ENCODE measurements at places on chromosomes 16 and 17.

DNA sequence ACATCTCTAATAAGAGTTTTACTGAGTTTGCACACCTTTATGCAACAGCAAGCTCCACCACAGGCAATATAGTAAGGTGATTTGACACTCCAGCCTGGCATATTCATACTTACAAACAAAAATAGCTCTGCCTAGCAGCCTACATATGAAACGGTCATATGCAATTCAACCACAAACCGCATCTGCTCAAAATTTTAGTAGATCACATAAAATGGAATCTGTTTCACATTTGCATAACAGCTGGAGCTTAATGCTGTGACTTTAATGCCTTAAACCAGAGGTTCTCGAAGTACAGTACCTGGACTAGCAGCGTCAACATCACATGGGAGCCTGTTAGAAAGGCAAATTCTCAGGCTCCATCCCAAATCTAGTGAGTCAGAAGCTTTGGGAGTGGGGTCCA, 578.4 kb downstream of the CDH11 start:
- DNase-seq: no peak

GRCh38 chr17:35708149-35708548, 23.3 kb upstream of the RASL10B start:
- DNase-seq: peak; percentile 55

DNA sequence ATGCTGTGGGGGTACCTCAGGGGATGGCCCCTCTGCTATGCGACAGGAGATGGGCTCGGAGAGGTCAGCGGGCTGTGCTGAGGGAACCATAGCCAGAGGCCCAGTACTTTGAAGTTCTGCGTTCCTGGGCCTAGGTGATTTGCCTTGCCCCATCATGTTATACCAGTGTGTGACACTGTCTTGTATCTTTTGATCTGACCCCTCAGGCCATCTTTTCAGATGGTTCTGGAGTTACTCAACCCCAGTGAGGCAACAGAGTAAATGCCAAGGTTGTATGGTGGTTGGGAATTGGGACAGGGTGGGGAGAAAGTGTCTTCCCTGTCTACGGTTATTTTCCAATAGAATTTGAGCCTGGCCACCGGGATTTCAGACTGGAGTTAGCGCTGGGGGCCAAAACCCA, 8.5 kb downstream of the MSI2 start:
- DNase-seq: no peak

- DNase-seq: no peak
Observed at GRCh38 chr17:65547253-65547670, 14.2 kb downstream of the AXIN2 start.

GRCh38 chr17:59786536-59787319, 79.3 kb downstream of the VMP1 start:
- DNase-seq: peak; percentile 98

- DNase-seq: no peak
Observed at GRCh38 chr17:4534928-4535666, 20.1 kb downstream of the MYBBP1A start.

GRCh38 chr17:17790637-17791464, 45.9 kb downstream of the SREBF1 start:
- no peak for DNase-seq

DNA sequence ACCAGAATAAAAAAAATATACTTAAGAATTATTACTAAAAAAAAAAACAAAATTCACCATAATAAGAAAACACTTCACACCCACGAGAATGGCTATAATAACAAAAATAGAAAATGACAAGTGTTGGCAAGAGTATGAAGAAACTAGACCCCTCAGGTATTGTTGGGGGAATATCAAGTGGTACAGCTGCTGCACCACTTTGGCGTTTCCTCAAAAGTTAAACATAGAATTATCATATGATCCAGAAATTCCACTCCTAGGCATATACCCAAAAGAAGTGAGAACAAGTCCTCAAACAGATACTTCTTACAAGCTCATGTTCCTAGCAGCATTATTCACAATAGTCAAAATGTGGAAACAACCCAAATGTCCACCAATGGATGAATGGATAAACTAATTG, 26.3 kb downstream of the AMFR start:
- DNase-seq: no peak

DNA sequence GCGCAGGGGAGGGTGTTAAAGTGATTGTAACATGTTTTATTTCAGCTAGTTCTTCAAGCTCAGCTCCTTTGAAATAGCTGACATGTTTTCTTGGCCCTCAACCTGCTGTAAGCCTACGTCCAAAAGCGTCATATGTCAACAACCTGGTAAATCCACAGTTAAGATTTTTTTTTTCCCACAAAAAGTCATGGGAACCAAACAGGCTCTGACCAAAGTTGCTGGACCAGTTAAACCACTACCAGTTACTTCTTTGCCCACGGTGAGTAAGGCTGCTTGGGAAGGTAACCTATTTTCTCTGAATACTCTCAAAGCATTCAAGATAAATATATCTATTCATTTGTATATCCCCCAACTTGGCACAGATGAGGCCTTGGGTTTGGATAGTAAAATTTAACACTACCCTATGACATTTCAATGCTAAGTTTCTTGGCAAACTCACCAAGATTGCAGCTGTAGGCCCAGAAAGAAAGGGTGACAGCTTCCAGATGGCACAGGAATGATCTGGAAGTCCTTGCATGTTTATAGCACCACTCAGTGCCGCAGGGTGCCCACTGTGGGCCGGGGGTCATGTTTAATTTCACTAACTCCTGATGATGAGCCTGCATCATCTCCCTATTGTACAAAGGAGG, 166.2 kb downstream of the XYLT1 start:
- DNase-seq: no peak

DNA sequence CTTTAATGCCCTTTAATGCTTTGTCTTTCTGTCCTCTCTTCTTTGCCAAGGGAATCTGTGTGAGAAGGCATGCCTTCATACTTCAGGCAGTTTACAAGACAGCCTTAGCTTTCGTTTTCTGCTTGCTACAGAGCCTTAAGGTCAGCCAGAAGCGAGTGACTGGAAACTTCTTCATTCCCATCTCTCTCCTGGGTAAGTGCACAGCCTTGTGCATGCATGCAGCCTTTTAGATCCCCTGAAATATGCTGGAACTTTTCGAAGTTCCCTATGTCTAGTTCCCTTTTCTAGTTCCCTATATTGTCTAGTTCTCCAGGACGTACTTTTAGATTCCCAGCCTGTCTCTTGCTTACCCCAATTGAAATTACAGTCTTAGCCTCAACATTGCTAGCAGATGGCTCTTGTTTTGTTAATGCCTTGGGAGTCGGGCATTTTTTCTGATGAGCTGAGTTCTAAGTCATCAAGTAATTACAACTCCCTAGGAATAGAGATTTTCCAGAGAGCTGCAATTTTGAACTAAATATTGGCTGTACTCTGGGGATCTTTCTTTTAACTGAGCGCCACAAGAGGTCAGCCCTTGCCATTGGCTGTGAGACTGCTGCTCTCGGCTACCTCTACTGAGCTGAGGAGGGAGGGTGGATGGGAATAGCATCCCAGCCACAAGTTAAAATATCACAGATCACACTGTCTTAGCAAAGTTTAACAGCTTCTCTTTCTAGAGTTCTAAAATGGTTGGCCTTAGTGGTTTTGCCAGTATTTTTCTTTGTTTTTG, 22.7 kb upstream of the PPM1D start:
- DNase-seq: peak; percentile 94

DNA sequence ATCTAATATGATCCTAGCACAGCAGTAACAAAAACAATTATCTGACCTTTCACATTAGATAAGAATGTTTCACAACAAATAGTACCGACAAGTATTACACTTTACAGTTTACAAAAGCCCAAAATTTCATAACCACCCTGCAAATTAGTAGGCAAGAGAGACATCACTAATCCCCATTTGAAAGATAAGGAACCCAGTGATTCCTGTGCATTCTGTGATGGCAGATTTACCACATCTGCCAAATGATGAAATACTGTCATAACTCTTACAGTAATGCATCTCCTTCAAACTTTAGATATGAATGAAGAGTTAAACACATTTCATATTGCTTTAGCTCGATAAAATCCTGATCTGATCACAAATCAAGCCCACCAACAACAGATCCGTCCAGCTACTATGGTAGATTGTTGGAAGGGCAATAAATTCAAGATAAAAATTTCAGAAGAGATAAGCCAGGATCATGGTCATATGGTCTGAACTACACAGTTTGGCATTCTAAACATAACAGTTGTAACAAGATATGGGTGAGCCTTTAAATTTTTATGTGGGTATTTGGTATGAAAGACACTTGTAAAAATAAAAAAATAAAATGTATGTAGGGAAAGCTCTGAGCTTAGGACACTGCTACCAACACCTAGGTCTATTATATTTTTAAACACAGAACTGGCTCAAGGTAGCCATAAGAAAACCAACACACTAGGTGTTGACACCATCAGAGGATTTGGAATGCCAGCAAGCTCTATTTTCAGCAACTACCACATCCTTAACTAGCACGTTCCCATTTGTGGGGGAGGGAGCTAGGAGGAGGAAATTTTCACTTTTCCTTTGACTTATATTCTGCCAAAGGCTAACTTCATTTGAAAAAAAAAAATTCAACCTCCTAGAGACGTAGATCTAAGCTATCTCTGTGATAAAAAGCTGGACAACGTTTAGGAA, 9.3 kb downstream of the YWHAE start:
- peak; percentile 33 for DNase-seq

DNA sequence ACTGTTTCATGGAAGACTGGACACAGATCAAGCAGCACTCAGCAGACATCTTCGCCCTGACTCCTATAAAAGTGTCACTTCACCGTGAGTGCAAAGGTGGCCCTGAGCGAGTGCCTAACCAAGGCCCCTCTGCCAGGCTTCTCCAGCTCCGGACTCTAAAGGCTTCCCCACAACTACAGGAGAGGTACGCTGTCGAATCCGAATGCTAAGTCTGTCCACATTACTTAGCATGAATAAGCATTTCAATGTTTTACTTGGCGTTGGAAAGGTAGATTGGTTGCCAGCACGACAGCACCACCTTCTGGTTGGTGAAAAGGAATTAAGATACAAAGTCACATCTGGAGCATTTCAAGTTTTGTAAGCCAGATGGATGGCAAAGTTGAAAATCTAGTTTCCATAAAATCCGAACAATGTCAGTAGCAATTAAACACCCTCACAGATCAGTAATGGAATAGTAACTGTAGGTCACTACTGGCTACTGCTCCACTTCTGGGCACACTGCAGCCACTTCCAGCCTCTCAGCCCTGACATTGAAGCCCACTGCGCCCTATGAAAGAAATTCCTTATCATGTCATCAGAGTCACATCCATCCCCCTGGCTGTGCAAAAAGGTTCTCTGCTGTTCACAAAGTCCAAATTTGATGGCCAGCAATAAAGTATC, 100.9 kb downstream of the PARN start:
- DNase-seq: peak; percentile 81

- DNase-seq: peak; percentile 67
Observed at GRCh38 chr16:79469999-79470398, 130.5 kb downstream of the MAF start.

GRCh38 chr17:50432125-50432762, 6.2 kb downstream of the ACSF2 start:
- DNase-seq: no peak

GRCh38 chr16:85328676-85329058, 216.4 kb upstream of the CIBAR2 start:
- no peak for DNase-seq

GRCh38 chr17:73188011-73188410, 4.8 kb upstream of the COG1 start:
- DNase-seq: no peak

DNA sequence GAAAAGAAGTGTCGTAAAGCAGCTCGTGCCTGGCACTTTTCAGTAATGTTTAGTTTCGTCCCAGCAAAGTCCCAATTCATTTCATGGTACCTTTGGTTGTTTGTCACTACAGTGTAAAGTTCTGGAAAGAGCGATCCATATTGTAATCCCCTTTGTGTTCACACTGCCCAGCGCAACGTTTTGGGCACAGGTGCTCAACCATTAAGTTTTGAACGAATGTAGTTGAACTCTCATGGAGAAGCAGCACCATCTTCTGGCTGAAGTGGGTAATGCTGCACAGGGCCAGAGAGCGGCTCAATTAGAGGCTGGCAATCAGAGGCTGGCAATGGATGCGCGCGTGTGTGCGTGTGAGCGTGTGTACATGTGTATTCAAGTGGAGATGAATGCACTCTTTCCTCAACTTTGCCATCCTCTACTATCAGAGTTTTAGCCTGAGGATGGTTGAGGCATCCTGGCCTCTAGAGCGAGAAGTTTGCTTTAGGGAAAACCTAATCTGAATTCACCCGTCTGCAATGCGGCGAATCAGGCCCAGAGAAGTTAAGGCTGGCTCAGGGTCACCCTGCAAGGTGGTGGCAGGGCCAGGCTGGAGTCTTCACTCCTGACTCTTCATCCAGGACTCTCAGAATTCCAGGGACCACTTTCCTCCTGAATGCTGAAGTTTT, 29.9 kb downstream of the DYNLL2 start:
- peak; percentile 82 for DNase-seq

- DNase-seq: no peak
Observed at GRCh38 chr16:13902677-13903076, 17.3 kb upstream of the ERCC4 start.

GRCh38 chr16:52705122-52705521, 158.2 kb upstream of the TOX3 start:
- no peak for DNase-seq

DNA sequence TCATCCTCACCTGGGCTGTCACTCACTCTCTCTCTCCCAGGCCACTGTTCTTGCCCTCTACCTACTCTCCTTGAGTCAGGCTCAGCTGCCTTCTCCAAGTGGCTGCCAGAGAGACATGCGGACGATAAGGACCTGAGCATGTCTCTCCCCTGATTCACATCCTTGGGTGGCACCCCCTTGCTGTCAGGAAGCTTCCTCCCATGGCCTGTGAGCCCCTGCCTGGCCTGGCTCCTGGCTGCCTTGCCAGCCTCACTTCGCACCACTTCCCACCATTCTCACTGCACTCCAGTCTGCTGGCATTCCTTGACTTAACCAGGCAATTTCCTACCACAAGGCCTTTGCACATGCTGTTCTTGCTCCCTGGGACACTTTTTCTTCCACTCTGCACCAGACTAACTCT, 2.7 kb upstream of the ALDH3A1 start:
- no peak for DNase-seq

DNA sequence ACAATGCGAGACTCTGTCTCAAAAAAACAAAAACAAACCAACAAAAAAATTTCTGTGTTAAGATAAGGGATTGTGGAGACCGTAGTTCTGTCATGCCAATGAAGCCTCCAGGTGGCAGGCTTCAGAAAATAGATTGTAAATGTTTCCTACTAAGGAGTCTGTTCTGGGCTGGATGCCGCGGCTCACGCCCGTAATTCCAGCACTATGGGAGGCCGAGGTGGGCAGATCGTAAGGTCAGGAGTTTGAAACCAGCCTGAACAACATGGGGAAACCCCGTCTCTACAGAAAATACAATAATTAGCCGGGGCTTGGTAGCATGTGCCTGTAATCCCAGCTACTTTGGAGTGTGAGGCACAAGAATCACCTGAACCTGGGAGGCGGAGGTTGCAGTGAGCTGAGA, 4.4 kb upstream of the SNX29 start:
- no peak for DNase-seq

DNA sequence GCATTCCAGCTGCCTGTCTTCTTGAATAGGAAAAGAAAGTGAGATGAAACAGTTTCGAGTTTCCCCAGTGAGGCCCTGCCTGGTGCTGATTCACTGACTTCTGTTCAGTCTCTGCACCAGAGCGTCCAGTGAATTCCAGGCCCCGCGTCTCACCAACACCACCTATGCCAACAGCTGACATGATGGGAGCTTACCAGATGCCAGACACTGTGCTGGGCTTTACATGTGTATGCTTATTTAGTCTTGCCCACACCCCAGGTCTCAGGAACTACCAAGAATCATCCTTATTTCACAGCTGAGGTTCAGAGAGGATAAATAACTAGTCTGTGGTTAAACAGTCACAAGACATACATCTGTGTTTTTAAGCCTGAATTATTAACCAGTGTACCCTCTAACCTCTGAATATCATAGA, 29.1 kb upstream of the IRX6 start:
- no peak for DNase-seq
